Activated T-cell treated with anti-CD3 and anti-CD28 coated beads, Interleukin-2, amount 50 U/mL, for 72 hours (primary cell): ENCODE measurements at places on chromosomes 4 and X. TPM values are rescaled to one million over a fixed set of nuclear protein-coding genes. Genes with fewer than 3 reads are reported as not detected.

- DNase-seq: no peak
- peak overlapping the region; percentile 93 for H3K4me3 ChIP-seq
- peaks cover 35% of the 10 kb centered on the region for H3K4me1 ChIP-seq
- peaks cover 13% of the 10 kb centered on the region for H3K36me3 ChIP-seq
Measured at GRCh38 chr4:141220271-141220670, 424 bp upstream of the ZNF330 start.

- DNase-seq: no peak
- H3K4me3 ChIP-seq: no peak overlapping the region
- no peaks in the 10 kb centered on the region for H3K27me3 ChIP-seq
- H3K36me3 ChIP-seq: no peaks in the 10 kb centered on the region
- H3K4me1 ChIP-seq: no peaks in the 10 kb centered on the region
Measured at GRCh38 chrX:122770581-122770980, 413.5 kb upstream of the GRIA3 start.

DNA sequence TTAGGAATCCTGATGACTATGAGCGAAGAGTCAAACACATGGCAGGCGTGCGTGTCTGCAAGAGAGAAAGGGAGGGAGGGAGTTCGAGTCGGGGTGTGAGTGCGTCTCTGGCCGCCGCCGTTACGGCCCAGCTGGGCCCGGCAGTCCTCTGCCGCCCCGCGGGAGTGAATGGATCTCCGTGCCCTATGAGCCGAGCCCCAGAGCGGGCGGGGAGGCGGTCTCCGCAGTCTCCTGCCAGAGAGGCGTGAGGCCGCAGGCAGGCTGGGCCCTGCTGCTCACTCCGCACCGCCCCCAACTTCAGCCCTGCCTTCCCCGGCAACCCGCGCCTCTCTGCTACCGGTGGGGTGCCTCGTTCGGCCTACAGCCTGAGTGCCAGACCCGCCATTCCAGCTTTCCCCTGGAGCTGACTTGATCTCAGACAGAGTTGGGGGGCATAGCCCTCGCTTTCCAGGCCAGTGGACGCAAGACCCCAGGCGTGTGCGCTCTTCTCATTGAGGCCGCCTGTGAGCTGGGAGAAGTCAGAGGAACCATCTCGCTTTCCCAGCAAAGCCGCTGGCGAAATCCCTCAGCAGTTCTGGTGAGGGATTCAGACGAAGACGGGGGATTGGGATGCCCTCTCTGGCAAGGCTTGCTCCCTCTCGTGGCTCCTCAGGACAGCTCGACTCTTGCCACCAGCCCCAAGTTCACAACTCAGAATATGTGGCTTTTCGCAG, 1.4 kb downstream of the SLC16A2 start:
- no peak overlapping the region for H3K27ac ChIP-seq
- H3K4me3 ChIP-seq: peak overlapping the region; percentile 73
- no peaks in the 10 kb centered on the region for H3K36me3 ChIP-seq
- peaks cover 11% of the 10 kb centered on the region for H3K4me1 ChIP-seq

GRCh38 chr4:173128199-173128890, 40.3 kb upstream of the GALNT7 start:
- DNase-seq: no peak
- H3K27ac ChIP-seq: no peak overlapping the region
- H3K36me3 ChIP-seq: no peaks in the 10 kb centered on the region
- H3K4me1 ChIP-seq: no peaks in the 10 kb centered on the region
- no peaks in the 10 kb centered on the region for H3K27me3 ChIP-seq

DNA sequence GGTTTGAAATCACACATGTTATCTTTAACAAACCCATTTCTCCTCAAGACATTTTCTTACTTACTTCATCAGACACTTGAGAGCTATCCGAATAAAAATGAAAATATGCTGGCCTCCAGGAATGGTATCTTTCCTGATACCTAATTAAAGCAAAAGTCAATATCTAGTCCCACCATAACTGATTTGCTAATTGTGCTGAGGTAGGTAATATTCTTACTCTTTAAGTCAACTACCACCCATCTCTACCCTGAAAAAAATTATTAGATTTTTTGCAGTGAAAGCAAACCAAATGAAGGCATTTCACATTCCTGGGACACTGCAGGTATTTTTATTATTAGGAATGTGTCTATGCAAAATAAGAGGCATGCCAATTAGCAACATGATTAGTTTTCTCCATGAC, 175.8 kb downstream of the QDPR start:
- no peaks in the 10 kb centered on the region for H3K27me3 ChIP-seq
- H3K27ac ChIP-seq: peak overlapping the region; percentile 60
- H3K4me1 ChIP-seq: peaks cover 53% of the 10 kb centered on the region
- H3K36me3 ChIP-seq: no peaks in the 10 kb centered on the region
- DNase-seq: no peak

- H3K4me1 ChIP-seq: no peaks in the 10 kb centered on the region
- H3K4me3 ChIP-seq: no peak overlapping the region
- H3K27me3 ChIP-seq: no peaks in the 10 kb centered on the region
- H3K36me3 ChIP-seq: no peaks in the 10 kb centered on the region
- no peak overlapping the region for H3K27ac ChIP-seq
Measured at GRCh38 chr4:64205376-64205775, 203.9 kb downstream of the TECRL start.

DNA sequence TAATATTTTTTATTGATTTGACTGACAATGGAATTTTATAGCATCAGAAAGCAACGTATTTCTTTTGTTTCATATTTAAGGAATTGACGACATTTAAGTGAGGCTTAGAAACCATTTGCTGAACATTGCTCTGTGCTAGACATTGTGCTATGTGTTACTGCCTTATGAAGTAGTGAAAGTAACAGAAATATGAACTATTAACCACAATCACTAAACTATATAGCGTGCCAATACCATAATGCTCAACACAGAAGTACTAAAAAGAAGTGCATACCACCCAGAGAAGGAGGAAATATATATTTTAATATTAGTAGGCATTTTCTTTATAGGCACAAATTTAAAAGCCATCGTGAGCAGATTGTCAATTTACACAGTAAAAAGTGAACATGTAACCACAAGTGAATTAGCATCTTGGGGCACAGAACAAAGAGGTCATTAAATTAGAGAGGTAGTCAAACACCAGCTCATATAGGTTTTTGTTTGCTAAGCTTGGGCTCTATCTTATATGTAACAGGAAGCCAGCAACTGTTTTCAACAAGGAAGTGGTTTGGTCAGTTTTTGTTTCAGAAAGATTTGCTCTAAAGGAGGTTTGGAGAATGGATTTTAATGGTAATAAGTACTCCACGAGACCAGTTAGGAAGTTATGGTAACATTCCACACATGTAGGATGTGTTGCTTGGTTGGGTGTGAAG, 270.7 kb downstream of the GRXCR1 start:
- no peaks in the 10 kb centered on the region for H3K36me3 ChIP-seq
- no peak overlapping the region for H3K27ac ChIP-seq
- DNase-seq: no peak
- H3K27me3 ChIP-seq: no peaks in the 10 kb centered on the region
- H3K4me1 ChIP-seq: no peaks in the 10 kb centered on the region
- no peak overlapping the region for H3K4me3 ChIP-seq

GRCh38 chr4:168264903-168265302, 53.6 kb downstream of the DDX60 start:
- DNase-seq: no peak
- no peak overlapping the region for H3K27ac ChIP-seq
- H3K36me3 ChIP-seq: peaks cover 8% of the 10 kb centered on the region
- H3K27me3 ChIP-seq: no peaks in the 10 kb centered on the region

DNA sequence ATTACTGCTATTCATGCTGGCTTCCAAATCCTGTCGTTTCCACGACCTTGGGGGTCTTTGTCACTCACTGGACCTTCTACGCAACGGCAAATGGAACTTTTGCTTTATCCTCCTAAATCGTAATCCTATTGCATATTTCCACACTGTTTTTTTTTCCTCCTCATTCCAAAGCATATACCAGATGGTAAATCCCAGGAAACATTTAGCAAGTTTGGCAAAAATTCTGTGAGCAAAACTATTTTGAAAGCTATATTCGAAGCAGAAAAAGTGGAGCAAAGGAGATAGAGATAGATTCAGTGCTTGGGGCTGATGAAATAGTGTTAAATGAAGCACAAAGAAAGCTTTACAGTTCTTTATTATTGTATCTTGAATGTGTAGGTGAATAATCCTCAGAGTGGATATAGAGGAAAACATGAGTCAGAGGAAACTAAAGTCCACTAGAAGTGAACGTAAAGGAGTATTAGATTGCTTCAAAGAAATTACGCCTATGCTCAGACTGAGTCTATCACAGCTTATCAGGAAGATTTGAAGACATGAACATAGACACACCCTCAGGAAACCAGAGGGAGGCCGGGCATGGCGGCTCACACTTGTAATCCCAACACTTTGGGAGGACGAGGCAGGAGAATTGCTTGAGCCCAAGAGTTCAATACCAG, 50.2 kb upstream of the FAM9A start:
- no peak overlapping the region for H3K27ac ChIP-seq
- peaks cover 36% of the 10 kb centered on the region for H3K27me3 ChIP-seq
- H3K36me3 ChIP-seq: no peaks in the 10 kb centered on the region
- DNase-seq: no peak

GRCh38 chrX:154123241-154124219, 20.5 kb upstream of the OPN1LW start:
- peak overlapping the region; percentile 42 for H3K4me3 ChIP-seq
- H3K27me3 ChIP-seq: peaks cover 13% of the 10 kb centered on the region
- H3K4me1 ChIP-seq: peaks cover 10% of the 10 kb centered on the region
- peak; percentile 37 for DNase-seq
- H3K27ac ChIP-seq: peak overlapping the region; percentile 45

DNA sequence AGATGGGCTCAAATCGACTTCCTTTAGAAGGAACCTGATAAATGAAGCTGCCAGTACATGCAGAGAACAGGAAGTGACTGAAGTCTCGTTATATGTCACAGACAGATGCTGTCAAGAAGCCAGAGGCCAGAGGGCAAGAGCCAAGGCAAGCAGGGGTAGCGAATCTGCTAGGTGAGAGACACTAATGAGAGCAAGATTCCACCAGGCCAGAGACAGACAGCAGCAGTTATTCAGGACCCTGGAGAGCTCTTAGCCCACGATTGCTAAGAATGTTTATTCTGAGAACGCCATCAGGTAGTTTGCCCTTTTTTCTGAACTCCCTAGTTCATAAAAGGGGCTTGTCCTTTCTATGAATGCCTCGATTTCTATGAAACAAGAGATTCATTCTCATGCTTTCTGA, 73.7 kb downstream of the BEND2 start:
- H3K27ac ChIP-seq: no peak overlapping the region
- H3K4me1 ChIP-seq: no peaks in the 10 kb centered on the region
- DNase-seq: peak; percentile 7
- H3K4me3 ChIP-seq: no peak overlapping the region
- peaks cover 17% of the 10 kb centered on the region for H3K27me3 ChIP-seq

DNA sequence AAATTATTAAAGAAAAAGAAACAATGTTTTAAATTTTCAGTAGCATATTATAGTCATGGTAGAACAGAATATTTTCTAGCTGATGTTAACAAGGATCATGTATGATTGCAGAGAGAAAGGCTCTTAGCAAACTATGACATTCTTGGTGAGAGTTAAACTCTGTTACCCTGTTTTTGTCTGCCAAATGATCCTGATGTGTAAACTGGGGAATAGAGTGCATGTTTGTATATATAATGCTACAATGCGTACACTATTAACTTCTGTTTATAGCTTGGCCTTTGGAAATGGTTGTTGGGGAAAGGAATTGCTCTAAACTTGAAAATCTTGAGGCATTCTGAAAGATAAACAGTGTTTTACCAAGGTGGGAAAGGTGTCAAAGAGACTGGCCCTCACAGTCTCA, 292.7 kb downstream of the ARHGAP24 start:
- H3K4me1 ChIP-seq: no peaks in the 10 kb centered on the region
- H3K27me3 ChIP-seq: no peaks in the 10 kb centered on the region
- no peaks in the 10 kb centered on the region for H3K36me3 ChIP-seq
- no peak for DNase-seq
- no peak overlapping the region for H3K27ac ChIP-seq

DNA sequence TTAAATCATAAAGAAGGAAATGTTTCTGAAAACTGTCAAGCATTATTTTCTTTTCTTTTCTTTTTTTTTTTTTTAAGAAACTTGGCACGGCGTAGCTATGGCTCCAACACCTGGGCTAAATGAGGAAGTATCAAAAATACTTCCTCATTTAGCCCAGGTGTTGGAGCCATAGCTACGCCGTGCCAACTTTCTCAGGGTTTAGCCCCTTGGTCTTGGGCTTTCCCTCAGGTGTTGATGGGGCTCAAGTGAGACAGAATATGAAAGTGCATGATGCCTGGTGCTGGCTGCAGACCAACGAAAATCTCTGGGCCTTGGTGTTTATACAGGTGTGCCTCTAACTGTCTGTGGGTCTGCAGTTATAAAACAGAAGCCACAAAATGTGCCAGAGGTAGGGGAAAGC, 132.7 kb downstream of the ARHGAP24 start:
- no peak overlapping the region for H3K27ac ChIP-seq
- DNase-seq: no peak

DNA sequence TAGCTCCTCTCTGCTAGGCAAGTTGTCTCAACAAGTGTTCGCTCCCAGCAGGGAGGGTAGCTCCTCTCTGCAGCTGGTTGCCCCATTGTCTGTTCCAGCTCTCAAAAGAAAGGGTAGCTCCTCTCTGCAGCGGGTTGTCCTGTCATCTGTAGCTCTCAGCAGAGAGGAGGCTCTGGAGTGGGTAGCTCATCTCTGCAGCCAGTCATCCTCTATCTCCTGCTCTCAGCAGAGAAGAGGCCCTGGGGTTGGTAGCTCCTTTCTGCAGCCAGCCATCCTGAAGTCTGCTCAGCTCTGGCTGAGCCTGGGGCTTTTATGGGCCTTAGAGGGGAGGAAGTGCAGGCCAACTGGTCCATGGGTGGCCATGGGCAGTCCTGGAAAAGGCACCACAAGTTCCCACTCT, 342.7 kb downstream of the PTTG2 start:
- peaks cover 35% of the 10 kb centered on the region for H3K36me3 ChIP-seq
- H3K27ac ChIP-seq: no peak overlapping the region
- DNase-seq: no peak

DNA sequence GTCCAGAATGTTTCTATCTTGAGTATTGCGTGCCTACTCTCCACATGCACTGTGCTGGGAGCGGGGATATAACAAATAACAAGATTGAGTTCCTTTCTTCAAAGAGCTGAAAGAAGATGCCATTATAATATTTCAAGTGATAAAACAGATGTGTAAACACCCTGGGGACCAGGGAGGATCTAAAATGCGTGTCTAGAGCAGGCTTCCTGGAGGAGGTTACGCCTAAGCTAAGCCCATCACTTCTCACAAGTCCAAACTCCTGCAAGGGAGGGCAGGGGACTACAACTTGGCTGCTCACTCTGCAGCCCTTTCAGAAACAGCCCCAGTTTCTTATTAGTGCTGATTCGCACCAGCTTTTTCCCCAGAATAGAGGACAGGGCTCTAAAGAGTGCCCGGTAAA, 21.5 kb downstream of the PTCHD1 start:
- H3K4me3 ChIP-seq: no peak overlapping the region
- H3K4me1 ChIP-seq: no peaks in the 10 kb centered on the region

The RTL9 gene
- total RNA-seq: 0.07 TPM

The C4orf17 gene
- total RNA-seq: 0.09 TPM

The ASB12 gene
- not detected for total RNA-seq

The UGT2B10 gene
- not detected for total RNA-seq

The FTHL17 gene
- not detected for total RNA-seq

The KIT gene
- 0.07 TPM for total RNA-seq

The PNMA3 gene
- 2.2 TPM for total RNA-seq

The CFI gene
- total RNA-seq: 0.17 TPM

The PNMA6F gene
- total RNA-seq: not detected

The PASD1 gene
- not detected for total RNA-seq

The SERPINA7 gene
- not detected for total RNA-seq
